ENCODE measurements at places on chromosomes 6 and 20.

GRCh38 chr6:134774201-134774638 lies 175.7 kb downstream of the ALDH8A1 start:
- no peaks in the 10 kb centered on the region for H3K36me3 ChIP-seq
- DNase-seq, result no peak
- no peak overlapping the region for H3K27ac ChIP-seq

- peaks cover 14% of the 10 kb centered on the region for H3K36me3 ChIP-seq
- no peak for DNase-seq
- H3K27me3 ChIP-seq, result no peaks in the 10 kb centered on the region
- peak overlapping the region; percentile 86 for H3K27ac ChIP-seq
- peaks cover 11% of the 10 kb centered on the region for H3K4me1 ChIP-seq
- peak overlapping the region; percentile 57 for H3K4me3 ChIP-seq
Measured at GRCh38 chr6:106525107-106525881, 104.0 kb downstream of the RTN4IP1 start.

DNA sequence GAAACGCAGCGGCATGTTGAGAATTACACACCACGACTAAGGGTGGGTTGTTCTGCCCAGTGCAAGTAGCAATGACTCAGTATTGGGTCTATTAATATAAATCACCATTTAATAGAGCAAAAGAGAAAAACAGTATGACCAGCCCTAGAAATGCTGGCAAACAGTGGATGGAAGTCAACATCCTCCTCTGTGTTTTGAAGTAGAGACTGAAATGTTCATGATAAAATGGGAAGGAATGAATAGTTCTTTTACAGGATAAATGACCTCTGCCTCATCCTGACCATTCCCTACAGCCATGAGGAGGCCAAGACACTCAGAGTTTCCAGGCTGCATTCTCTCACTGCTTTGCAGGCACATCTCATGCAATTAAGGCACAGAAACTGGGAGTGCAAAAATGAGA lies 111.8 kb downstream of the PSMB1 start:
- H3K4me3 ChIP-seq, result no peak overlapping the region
- no peaks in the 10 kb centered on the region for H3K36me3 ChIP-seq
- H3K4me1 ChIP-seq, result no peaks in the 10 kb centered on the region
- no peaks in the 10 kb centered on the region for H3K27me3 ChIP-seq
- no peak overlapping the region for H3K27ac ChIP-seq

GRCh38 chr6:3997177-3997770 lies 81.7 kb downstream of the FAM217A start:
- H3K27me3 ChIP-seq, result no peaks in the 10 kb centered on the region
- no peaks in the 10 kb centered on the region for H3K36me3 ChIP-seq
- no peak for DNase-seq
- H3K4me1 ChIP-seq, result no peaks in the 10 kb centered on the region

DNA sequence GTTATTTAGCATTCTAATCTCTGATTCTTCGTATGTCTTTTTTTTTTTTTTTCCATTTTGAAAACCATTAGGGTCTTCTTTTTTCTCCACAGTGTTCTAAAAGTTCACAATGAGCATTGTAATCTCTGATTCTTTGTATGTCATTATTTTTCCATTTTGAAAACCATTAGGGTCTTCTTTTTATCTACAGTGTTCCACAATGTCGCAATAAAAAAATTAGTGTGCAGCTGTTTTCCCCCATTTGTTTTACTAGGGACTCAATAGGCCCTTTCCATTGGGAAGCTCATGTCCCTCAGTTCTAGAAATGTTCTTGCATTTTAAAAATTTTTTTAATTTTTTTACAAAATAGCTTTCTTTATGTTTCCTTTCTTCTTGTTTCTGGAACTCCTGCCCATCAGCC lies 64.2 kb downstream of the RNF182 start:
- H3K4me3 ChIP-seq, result no peak overlapping the region
- H3K4me1 ChIP-seq, result no peaks in the 10 kb centered on the region
- DNase-seq, result no peak
- no peaks in the 10 kb centered on the region for H3K27me3 ChIP-seq

DNA sequence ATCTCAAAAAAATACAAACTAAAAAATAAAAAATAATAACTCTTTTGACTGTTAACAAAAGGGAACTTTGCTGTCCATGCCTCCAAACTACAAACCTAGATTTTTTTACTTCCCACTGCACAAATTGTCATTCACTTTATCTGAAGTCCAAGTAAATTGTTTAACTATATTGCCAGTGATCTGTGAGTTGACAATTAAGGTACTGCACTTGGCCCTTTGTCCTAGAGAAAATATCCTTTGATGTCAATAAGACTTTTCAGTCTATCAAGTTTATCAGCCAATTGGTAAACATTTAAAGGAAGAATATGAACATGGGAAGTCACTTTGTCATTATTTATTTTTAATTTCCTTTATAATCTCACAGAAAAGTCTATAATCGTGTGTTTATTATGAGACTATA lies 19.3 kb upstream of the EPB41L2 start:
- no peak for DNase-seq
- no peak overlapping the region for H3K27ac ChIP-seq
- H3K4me1 ChIP-seq, result no peaks in the 10 kb centered on the region
- H3K27me3 ChIP-seq, result no peaks in the 10 kb centered on the region
- no peaks in the 10 kb centered on the region for H3K36me3 ChIP-seq

- H3K27me3 ChIP-seq, result no peaks in the 10 kb centered on the region
- DNase-seq, result no peak
- no peak overlapping the region for H3K27ac ChIP-seq
- H3K4me1 ChIP-seq, result no peaks in the 10 kb centered on the region
- no peak overlapping the region for H3K4me3 ChIP-seq
Measured at GRCh38 chr6:113813142-113813541, 44.0 kb upstream of the MARCKS start.

- H3K4me3 ChIP-seq, result no peak overlapping the region
- H3K27ac ChIP-seq, result no peak overlapping the region
- no peaks in the 10 kb centered on the region for H3K36me3 ChIP-seq
- H3K27me3 ChIP-seq, result no peaks in the 10 kb centered on the region
- H3K4me1 ChIP-seq, result no peaks in the 10 kb centered on the region
Measured at GRCh38 chr6:50591135-50591534, 122.2 kb upstream of the TFAP2D start.

GRCh38 chr20:16498526-16499253 lies 74.6 kb downstream of the KIF16B start:
- H3K27me3 ChIP-seq, result no peaks in the 10 kb centered on the region
- H3K4me1 ChIP-seq, result no peaks in the 10 kb centered on the region
- H3K27ac ChIP-seq, result no peak overlapping the region

- no peak overlapping the region for H3K27ac ChIP-seq
- no peak for DNase-seq
- no peak overlapping the region for H3K4me3 ChIP-seq
Measured at GRCh38 chr6:9439621-9440330, 975.1 kb downstream of the TFAP2A start.

DNA sequence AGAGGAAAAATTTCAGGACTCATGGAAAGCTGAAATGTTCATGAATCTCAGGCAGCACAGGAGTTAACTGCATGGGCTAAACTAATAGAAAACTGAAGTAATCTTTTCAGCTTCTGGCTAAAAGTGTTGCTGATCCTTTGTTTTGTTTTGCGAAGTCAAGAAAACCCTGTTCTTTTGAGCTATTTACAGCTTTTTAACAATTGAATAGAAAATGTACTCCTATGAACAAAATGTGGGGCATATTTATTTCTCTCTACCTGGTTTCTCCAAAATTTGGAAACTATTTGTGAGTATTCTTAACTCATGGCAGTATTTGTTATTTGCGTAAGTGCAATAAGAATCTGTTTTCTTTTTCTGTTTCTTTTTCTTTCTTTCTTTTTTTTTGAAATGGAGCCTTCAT lies 818.8 kb upstream of the CITED2 start:
- H3K4me1 ChIP-seq, result no peaks in the 10 kb centered on the region
- H3K27ac ChIP-seq, result no peak overlapping the region
- H3K27me3 ChIP-seq, result no peaks in the 10 kb centered on the region
- no peaks in the 10 kb centered on the region for H3K36me3 ChIP-seq
- no peak for DNase-seq
- H3K4me3 ChIP-seq, result no peak overlapping the region

- no peaks in the 10 kb centered on the region for H3K27me3 ChIP-seq
- H3K27ac ChIP-seq, result no peak overlapping the region
- DNase-seq, result no peak
- H3K4me1 ChIP-seq, result no peaks in the 10 kb centered on the region
- H3K4me3 ChIP-seq, result no peak overlapping the region
- no peaks in the 10 kb centered on the region for H3K36me3 ChIP-seq
Measured at GRCh38 chr6:17103715-17104114, 1.9 kb downstream of the STMND1 start.

DNA sequence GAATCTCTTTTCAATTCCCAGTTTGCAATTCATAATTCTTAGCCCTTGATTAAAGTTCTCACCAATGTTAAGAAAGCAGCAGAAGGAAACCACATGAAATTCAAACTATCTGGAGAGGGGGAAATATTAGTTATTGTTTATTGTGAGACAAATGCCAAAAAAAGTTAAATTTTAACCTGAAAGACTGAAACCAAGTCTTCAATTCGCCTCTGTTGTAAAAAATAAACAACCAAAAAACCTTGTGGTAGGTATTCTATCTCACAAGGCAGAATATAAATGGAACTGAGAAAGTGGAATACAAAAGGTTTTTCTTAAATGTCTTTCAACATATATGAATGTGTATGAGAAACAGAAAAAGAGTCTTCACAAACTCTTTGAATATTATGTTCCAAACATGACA lies 24.8 kb downstream of the TMX4 start:
- H3K4me3 ChIP-seq, result no peak overlapping the region
- H3K27me3 ChIP-seq, result no peaks in the 10 kb centered on the region
- H3K27ac ChIP-seq, result no peak overlapping the region
- no peak for DNase-seq
- H3K36me3 ChIP-seq, result peaks cover 3% of the 10 kb centered on the region

GRCh38 chr6:156545931-156546330 lies 231.2 kb upstream of the ARID1B start:
- no peak overlapping the region for H3K27ac ChIP-seq
- H3K27me3 ChIP-seq, result no peaks in the 10 kb centered on the region
- H3K4me3 ChIP-seq, result no peak overlapping the region

DNA sequence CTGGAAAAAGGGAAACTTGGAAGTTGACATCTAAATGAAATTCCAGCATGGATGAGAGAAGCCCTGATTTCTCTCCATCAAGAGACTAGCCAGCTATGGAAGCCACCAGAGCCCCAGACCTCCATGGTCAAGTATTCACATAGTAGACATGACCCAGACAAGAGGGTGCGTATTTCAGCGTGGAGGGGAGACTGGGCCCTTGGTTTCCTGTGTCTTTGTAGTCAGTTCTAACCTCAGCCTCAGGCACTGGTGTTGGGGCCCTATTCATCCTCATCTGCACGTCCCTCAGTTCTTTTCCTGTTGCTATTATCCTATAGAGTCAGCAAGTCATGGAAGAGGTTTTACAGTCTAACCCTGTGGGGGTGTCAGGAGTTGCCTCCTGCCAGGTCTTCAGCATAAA lies 12.5 kb downstream of the GNL1 start:
- DNase-seq, result no peak
- peak overlapping the region; percentile 55 for H3K27ac ChIP-seq
- H3K36me3 ChIP-seq, result no peaks in the 10 kb centered on the region

GRCh38 chr6:30915591-30915946 lies 1.5 kb downstream of the VARS2 start:
- no peak overlapping the region for H3K27ac ChIP-seq
- DNase-seq, result peak; percentile 8
- no peaks in the 10 kb centered on the region for H3K27me3 ChIP-seq

DNA sequence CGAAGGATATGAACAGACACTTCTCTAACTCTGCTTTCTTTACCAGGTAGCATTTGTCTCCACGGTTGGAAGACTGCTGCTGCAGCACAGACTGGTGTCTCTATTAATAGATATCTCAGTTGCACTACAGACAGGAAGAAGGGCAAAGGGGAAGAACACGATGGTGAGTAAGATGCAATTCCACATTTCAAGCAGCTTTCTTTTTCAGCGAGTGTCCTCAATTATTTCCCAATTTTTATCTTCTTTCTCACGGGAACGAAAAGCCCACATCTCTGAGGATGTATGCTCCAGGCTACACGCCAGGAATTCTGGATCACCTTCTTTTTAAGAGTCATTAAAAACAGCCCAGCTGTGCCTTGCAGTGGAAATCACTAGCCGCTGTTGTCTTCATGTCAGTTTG lies 311.6 kb upstream of the ECI2 start:
- H3K4me3 ChIP-seq, result no peak overlapping the region
- no peaks in the 10 kb centered on the region for H3K36me3 ChIP-seq

- H3K36me3 ChIP-seq, result no peaks in the 10 kb centered on the region
- DNase-seq, result no peak
- H3K27ac ChIP-seq, result no peak overlapping the region
- no peaks in the 10 kb centered on the region for H3K4me1 ChIP-seq
- H3K27me3 ChIP-seq, result no peaks in the 10 kb centered on the region
- H3K4me3 ChIP-seq, result no peak overlapping the region
Measured at GRCh38 chr20:40278673-40279072, 410.4 kb downstream of the MAFB start.

GRCh38 chr6:142331075-142331551 lies 29.3 kb downstream of the ADGRG6 start:
- H3K36me3 ChIP-seq, result no peaks in the 10 kb centered on the region
- DNase-seq, result no peak
- H3K27me3 ChIP-seq, result no peaks in the 10 kb centered on the region
- H3K27ac ChIP-seq, result no peak overlapping the region

GRCh38 chr6:31453259-31453658 lies 44.7 kb upstream of the MICB start:
- H3K27ac ChIP-seq, result no peak overlapping the region
- no peaks in the 10 kb centered on the region for H3K27me3 ChIP-seq

DNA sequence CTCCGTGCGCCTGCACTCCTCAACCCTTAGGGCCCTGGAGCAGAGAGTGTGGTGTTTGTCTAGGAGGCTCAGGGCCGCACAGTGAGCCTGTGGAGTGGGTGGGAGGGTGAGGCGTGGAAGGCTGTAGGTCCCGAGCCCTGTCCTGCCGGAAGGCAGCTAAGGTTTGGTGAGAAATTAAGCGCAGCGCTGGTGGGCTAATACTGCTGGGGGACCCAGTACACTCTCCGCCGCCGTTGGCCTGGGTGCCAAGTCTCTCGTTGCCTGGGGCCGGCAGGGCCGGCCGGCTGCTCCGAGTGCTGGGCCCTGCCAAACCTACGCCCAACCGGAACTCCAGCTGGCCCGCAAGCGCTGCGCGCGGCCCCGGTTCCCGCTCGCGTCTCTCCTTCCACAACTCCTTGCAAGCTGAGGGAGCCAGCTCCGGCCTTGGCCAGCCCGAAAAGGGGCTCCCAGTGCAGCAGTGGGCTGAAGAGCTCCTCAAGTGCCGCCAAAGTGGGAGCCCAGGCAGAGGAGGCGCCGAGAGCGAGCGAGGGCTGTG lies 40.4 kb upstream of the MCUR1 start:
- H3K4me3 ChIP-seq, result no peak overlapping the region
- no peaks in the 10 kb centered on the region for H3K36me3 ChIP-seq
- H3K4me1 ChIP-seq, result no peaks in the 10 kb centered on the region
- H3K27me3 ChIP-seq, result no peaks in the 10 kb centered on the region

GRCh38 chr20:17066902-17067301 lies 159.9 kb upstream of the PCSK2 start:
- no peaks in the 10 kb centered on the region for H3K36me3 ChIP-seq
- H3K4me1 ChIP-seq, result no peaks in the 10 kb centered on the region
- DNase-seq, result no peak
- H3K27ac ChIP-seq, result no peak overlapping the region
- no peak overlapping the region for H3K4me3 ChIP-seq
- no peaks in the 10 kb centered on the region for H3K27me3 ChIP-seq
